ENCODE measurements at places on chromosomes 16 and 17.
A peak's percentile ranks its signal among the peaks of the same experiment; 100 is the strongest.

DNA sequence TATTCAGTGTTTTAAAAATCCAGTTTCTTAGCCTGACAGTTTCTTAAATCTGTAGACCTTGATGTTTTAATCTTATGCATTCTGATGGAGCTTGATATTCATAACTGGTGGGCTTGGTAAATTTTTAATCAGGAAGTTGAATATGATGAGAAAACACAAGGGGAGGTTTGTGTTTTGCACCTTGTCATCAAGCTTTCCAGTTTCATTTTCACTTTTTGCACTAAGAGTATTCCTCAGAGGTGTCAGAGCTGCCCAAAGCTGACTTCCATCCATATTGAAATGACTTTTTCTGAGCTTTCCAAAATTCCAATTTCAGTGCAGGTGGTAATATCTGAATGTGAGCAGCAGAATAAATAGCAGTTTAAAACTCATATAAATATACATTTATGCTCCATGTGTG is 555.0 kb upstream of the RBFOX1 start:
- no peak for DNase-seq

- DNase-seq: peak; percentile 81
Observed at GRCh38 chr16:17068524-17068923, 402.2 kb downstream of the XYLT1 start.

GRCh38 chr17:12917399-12917798 is 100.4 kb downstream of the ELAC2 start:
- DNase-seq: no peak

DNA sequence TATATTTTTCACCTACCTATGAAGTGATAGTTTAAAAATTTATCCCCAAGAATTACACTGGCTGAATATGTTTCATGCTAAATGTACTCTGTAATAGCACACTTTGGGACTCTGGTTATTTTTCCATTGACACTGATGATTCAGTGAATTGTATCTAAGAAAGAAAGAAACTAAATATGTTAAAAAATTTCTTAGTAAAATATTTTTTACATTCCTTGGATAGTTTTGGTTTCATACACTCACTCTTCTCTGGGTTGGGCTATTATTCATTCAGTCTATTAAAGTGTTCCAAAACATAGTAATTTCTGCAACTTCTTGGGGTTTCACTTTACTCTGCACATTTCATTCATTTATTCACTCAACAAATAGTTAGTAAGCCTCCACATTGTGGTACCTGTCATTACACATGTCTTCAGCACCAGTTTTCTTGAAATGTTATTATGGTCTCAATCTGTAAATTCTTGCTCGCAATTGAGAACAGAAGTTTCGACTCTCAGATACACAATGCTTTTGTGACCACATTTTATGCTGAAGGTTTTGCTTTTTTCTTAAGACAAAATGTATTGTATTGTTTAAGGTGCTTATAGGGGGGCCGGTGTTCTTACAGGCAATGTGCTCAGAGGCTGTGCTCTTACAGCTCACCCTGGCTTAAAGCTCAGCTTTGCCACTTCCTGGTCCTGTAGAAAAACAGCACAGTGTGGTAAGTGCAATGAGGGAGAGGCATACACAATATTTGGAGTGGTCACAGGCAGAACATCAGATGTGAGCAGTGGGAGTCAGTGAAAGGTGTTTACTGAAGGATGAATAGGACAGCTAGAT is 17.4 kb downstream of the CNTNAP4 start:
- DNase-seq: no peak

GRCh38 chr17:82789051-82789592 is 37.3 kb downstream of the TBCD start:
- DNase-seq: no peak

GRCh38 chr16:31456988-31457360 is 2.3 kb upstream of the ARMC5 start:
- DNase-seq: no peak

DNA sequence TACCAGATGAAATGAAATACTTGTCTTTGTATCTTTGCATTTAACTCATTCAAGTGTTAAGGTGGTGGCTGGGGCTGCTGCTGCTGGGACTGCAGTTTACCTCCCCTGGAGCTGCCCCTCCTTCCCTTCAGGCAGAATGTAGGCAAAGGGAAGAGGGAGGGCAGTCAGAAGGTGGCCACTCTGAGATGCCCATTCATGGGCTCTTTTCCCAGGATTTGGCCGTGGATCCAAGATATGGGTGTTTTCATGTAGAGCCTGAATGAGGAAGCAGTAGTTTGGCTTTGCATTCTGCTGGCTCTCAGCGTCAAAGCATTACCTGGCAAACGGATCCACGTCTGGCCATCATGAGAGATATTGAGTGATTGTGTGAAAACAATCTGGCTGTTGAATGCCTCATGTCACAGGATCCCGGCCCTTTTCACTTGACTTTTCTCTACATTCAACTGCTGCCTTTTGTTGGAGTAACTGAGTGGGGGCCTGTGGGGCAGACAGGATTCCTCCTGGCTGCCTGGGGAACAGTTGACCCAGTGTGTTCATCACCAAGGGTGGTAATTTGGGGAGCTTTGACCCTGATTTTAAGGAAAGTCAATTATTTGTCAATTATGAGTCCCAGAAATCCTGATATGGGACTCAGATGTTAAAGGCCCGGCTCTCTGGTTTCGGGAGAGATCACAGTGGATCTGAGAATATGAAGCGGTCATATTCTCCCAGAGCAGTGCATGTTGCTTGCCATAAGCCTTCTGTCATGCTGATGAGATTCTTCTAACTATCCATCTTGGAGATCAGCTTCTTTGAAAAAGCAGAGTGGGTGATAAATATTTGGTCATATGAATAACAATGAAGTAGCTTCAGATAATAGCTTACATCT is 236.8 kb downstream of the IRX3 start:
- no peak for DNase-seq

- DNase-seq: no peak
Observed at GRCh38 chr16:69564845-69565670, 708 bp upstream of the NFAT5 start.

GRCh38 chr17:59561042-59561441 is 4.4 kb upstream of the DHX40 start:
- no peak for DNase-seq

GRCh38 chr17:50344731-50345365 is 1.1 kb upstream of the XYLT2 start:
- DNase-seq: no peak

Measured in vagina (tissue), 2 donors.